ENCODE measurements at places on chromosomes 12 and 14.

DNA sequence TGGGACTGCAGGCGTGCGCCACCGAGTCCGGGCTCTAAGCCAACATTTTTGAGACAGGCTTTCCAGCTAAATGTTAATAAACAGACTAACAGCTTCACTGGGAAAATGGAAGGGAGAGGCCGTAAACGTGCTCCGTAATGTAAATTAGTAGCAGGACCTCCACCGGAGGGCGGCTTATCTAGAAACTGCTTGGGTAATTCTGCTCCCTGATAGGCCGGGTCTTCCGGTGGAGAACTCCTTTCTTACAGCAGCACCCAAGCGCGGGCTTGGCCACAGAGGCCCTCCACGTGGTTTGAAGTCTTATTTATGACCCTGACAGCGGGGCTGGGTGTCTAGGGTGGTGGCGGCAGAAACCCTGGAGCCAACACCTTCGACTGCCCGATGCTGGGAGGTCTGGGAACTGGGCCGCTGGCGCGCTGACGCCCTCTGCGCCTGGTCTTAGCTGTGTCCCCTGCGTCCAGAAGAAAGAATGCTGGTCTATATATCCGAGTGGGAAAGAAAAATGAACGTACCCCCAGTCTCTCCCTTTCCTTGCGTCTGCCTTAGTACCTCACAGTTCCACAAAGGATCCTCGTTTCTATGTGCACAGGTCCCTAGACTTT, 1.7 kb downstream of the DPPA3 start:
- DNase-seq = no peak

DNA sequence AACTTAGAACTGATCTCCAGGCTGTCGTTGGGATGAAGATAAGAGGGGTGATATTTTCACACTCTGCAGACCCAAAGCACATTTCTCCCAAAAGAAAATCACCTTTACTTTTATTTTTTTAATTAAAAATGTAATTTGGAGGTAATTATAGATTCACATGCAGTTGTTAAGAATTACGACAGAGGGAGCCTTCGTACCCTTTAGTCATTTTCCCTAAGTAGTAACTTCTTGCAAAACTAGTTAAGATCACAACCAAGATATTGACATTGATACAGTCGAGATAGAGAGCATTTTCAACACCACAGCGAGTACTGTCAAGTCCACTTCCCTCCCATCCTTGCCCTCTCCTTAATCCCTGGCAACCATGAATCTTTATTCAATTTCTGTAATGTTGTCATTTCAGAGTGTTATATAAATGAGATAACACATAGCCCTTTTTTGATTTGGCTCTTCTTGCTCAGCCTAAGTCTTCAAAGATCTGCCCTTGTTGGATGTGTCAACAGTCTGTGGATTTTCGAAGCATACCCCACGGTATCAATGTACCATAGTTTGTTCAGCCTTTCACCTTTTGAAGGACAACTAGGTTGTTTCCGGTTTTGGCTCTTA, 39.6 kb downstream of the DNAH10 start:
- DNase-seq = peak; percentile 11

DNA sequence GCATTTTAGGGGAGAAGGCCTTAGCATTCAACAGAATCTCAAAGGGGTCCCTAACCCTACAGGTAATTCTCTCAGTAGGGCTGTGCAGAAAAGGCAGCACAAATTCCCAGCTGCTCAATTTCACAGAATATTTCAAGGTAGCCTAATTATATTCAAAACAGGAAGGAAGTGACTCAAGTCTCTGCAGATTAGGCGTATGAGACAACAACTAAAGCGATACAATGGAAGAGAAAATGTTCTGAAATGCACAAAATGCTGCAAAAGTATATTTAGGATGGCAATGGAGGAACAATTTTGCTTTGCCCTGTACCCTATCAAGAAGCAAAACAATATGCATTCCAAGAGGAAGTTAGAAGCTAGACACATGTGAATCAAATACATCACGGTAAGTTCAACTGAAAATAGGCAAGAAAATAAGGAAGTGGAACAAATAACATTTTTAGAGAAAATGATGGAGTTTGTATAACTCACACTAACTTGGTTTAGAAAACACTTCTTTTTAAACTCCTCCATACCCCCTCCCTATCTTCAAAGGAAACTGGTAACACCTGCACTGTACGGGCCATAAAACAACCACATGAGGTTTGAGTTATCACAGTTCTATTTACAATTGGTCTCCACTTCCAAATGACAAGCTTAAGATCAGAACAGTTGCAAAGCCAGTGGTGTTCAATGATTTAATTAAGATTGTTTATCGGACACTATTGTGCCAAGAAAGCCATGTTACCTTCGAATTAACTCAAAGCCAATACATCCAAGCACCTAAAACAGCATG, 1.6 kb downstream of the GIT2 start:
- no peak for DNase-seq

GRCh38 chr12:6278439-6279255, 31.8 kb upstream of the PLEKHG6 start:
- DNase-seq = no peak

- DNase-seq = no peak
Observed at GRCh38 chr12:32270818-32271710, 128.3 kb upstream of the FGD4 start.

GRCh38 chr14:28876572-28876945, 110.0 kb downstream of the FOXG1 start:
- no peak for DNase-seq

GRCh38 chr12:65997056-65997455, 133.5 kb downstream of the LLPH start:
- DNase-seq = no peak

DNA sequence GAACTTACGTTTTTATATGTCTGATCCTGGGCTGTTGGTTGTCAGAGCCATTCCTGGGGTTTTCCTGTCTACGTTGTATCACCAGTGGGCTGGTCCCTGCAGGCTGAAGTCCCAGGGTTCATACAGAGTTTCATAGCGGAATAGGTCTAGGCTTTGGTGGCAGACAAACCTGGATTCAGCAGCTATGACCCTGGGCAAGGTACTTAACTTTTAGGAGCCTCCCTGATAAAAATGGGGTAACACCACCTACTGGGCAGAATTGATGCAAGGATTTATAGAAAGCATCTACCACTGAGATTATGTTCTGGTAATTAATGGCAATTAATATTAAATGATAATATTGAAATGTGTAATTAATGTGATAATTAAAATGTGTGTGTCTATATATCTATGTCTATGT, 141.2 kb downstream of the SYNE2 start:
- DNase-seq = no peak

DNA sequence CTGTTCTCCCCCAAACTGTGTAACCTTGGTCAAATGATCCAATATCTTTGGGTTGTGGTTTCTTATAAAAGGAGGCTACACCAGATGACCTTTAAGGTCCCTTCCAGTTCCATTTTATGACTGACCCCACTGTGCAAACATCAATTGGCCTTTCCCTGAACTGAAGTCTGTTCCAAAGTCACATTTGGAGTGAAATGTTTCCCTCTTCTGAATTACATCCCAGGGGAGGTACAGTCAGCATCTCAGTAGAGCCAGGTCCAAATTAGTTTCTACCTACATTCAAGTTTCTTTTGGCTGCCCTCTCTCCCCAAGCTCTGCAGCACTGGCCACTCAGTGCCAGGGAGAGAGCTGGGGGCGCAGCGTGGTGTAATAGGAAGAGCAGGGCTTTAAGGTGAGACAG, 34.4 kb downstream of the LIMA1 start:
- no peak for DNase-seq

DNA sequence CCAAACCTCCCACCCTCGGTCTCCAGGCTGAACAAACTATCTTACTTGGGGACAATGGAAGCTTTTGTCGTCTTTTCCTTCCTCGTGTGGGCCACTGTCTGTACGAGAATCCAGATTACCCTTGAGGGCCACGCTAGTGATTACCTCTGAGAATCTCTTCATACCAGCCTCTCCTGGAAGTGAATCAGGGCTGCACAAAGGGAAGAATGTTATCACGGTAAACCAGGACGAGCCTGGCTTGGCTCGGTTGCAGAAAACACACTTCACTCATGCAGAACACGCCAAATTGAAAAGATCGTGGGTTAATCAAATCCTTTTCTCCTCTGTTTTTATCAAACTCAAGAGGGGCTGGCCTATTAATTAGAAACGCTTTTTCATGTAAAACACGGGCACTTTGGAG, 51.6 kb upstream of the MYL2 start:
- DNase-seq = no peak

Measured in HS-5 (cell line).